ENCODE measurements at places on chromosomes 5 and 9. TPM values are rescaled to one million over a fixed set of nuclear protein-coding genes. Genes with fewer than 3 reads are reported as not detected.

Gene FANCG
- total RNA-seq, result 39.3 TPM

Gene TAF11L10
- total RNA-seq, result not detected

Gene WNT8A
- total RNA-seq, result not detected

Gene ENTR1
- 42.8 TPM for total RNA-seq

Gene PCDHGB5
- 13.4 TPM for total RNA-seq

Gene RASEF
- total RNA-seq, result under 0.01 TPM

Gene PTGDS
- total RNA-seq, result not detected

Gene GABBR2
- 39.2 TPM for total RNA-seq

Gene SPIN1
- total RNA-seq, result 72.8 TPM

Gene TERT
- total RNA-seq, result under 0.01 TPM

Gene SIT1
- not detected for total RNA-seq

Gene ZNF462
- total RNA-seq, result 10.9 TPM

Gene SPATA31C1
- not detected for total RNA-seq

Gene CDH12
- total RNA-seq, result not detected

Gene GHR
- 1.7 TPM for total RNA-seq

Gene MOB3B
- total RNA-seq, result under 0.01 TPM

Gene PARP8
- 0.13 TPM for total RNA-seq

Gene ORM2
- total RNA-seq, result not detected

Gene LCN1
- total RNA-seq, result not detected

Gene MARCHF11
- total RNA-seq, result not detected

Gene CXCL14
- total RNA-seq, result not detected

Gene RGMB
- 46.4 TPM for total RNA-seq

Gene ASTN2
- total RNA-seq, result 2.9 TPM

Gene TSSK1B
- not detected for total RNA-seq

Gene ZFR
- 94.0 TPM for total RNA-seq

Gene LCN6
- not detected for total RNA-seq

Gene C5orf58
- not detected for total RNA-seq

Gene TSLP
- 0.53 TPM for total RNA-seq

Gene IL13
- total RNA-seq, result not detected

Gene CCDC183
- 0.13 TPM for total RNA-seq

Gene IFNA13
- total RNA-seq, result not detected

Gene PTPN3
- total RNA-seq, result 0.50 TPM

Gene NXNL2
- not detected for total RNA-seq
